Right kidney (tissue), 9 donors: ENCODE measurements at places on chromosomes 13 and 19.

- DNase-seq: peak; percentile 36
Observed at GRCh38 chr19:12872941-12873890, 8.0 kb downstream of the DNASE2 start.

- DNase-seq: no peak
Observed at GRCh38 chr13:46894568-46894967, 2.3 kb downstream of the HTR2A start.

- no peak for DNase-seq
Observed at GRCh38 chr13:44815623-44816022, 173.6 kb downstream of the NUFIP1 start.

- peak; percentile 64 for DNase-seq
Observed at GRCh38 chr19:17379221-17379631, 2.1 kb upstream of the PLVAP start.

GRCh38 chr19:37077501-37077933 lies 716 bp upstream of the ZNF420 start:
- no peak for DNase-seq

- DNase-seq: no peak
Observed at GRCh38 chr13:25455146-25455545, 83.4 kb downstream of the ATP8A2 start.

GRCh38 chr13:104021806-104022397 lies 955.7 kb upstream of the SLC10A2 start:
- no peak for DNase-seq

DNA sequence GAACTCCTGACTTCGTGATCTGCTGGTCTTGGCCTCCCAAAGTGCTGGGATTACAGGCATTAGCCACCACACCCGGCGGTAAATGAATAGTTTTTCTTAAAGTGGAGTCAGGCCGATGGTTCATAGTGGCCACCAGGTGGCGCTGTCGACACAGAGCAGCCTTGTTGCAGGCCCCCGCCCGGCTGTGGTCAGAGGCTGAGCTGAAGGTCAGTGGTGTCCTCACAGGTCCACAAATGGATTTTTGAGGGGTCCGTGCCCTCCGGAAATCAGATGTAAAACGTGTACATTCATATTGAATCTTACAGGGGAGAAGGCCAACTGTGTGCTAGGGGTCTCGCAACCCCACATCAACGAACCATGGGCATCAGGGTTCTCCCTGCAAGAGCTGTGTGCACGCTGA lies 13.4 kb upstream of the WDR18 start:
- DNase-seq: no peak
